ENCODE measurements at places on chromosomes 1 and 21. TPM values are rescaled to one million over a fixed set of nuclear protein-coding genes. Genes with fewer than 3 reads are reported as not detected.

Gene PYHIN1
- not detected for total RNA-seq

Gene RAP1GAP
- 0.65 TPM for total RNA-seq

Gene KCNJ6
- 0.78 TPM for total RNA-seq

Gene TEDDM1
- not detected for total RNA-seq

Gene HPDL
- total RNA-seq: 0.39 TPM

Gene KRTAP6-1
- total RNA-seq: not detected

Gene PLA2G5
- total RNA-seq: not detected

Gene NR5A2
- 0.11 TPM for total RNA-seq

Gene IPP
- 14.1 TPM for total RNA-seq

Gene LAD1
- not detected for total RNA-seq

Gene RNU1-1
- total RNA-seq: under 0.01 TPM

Gene CA14
- not detected for total RNA-seq

Gene EPS8L3
- not detected for total RNA-seq

Gene MYOG
- total RNA-seq: not detected

Gene ALPL
- total RNA-seq: 15.7 TPM

Gene AGT
- 2.1 TPM for total RNA-seq

Gene OR2T35
- not detected for total RNA-seq

Gene TNN
- not detected for total RNA-seq

Gene TCP10L
- total RNA-seq: 0.39 TPM

Gene GJB4
- total RNA-seq: not detected

Gene GRIK3
- total RNA-seq: not detected

Gene ZNF648
- 0.22 TPM for total RNA-seq

Gene BTF3L4
- 75.6 TPM for total RNA-seq

Gene SPATA46
- total RNA-seq: not detected

Gene TMPRSS15
- not detected for total RNA-seq

Gene FAM78B
- total RNA-seq: 0.32 TPM

Gene DNM3
- 2.4 TPM for total RNA-seq

Gene OR2L3
- total RNA-seq: not detected

Gene A3GALT2
- total RNA-seq: not detected

Gene APOBEC4
- not detected for total RNA-seq

Gene PSRC1
- 18.4 TPM for total RNA-seq

Gene ITLN1
- not detected for total RNA-seq

Gene LIN28A
- total RNA-seq: not detected

Gene STPG1
- 12.2 TPM for total RNA-seq

Gene FCRL2
- not detected for total RNA-seq

Gene RAB3GAP2
- 47.6 TPM for total RNA-seq

Gene AMY1A
- not detected for total RNA-seq

Gene S100A16
- total RNA-seq: 138 TPM

Gene GUCA2B
- not detected for total RNA-seq

Gene CD84
- not detected for total RNA-seq

Gene ADAMTSL4
- 7.0 TPM for total RNA-seq

Gene ATP6V1G3
- total RNA-seq: not detected

Gene CYP4A22
- total RNA-seq: not detected

Gene FMO4
- total RNA-seq: 15.2 TPM

Gene OR2T29
- not detected for total RNA-seq

Gene ZMYND12
- 2.2 TPM for total RNA-seq

Gene C1orf21
- total RNA-seq: 118 TPM

Gene CCT3
- 195 TPM for total RNA-seq

Gene NOTCH2NLA
- total RNA-seq: 130 TPM

Gene RGS4
- total RNA-seq: 2.1 TPM

Gene LRRC38
- not detected for total RNA-seq

Gene KRTAP20-3
- total RNA-seq: not detected

Gene ERO1B
- 5.2 TPM for total RNA-seq

Gene GJA8
- total RNA-seq: not detected

Gene BSND
- total RNA-seq: not detected

Gene POFUT2
- 32.5 TPM for total RNA-seq

Gene CD48
- not detected for total RNA-seq
